ENCODE measurements at places on chromosomes 7 and 10.

DNA sequence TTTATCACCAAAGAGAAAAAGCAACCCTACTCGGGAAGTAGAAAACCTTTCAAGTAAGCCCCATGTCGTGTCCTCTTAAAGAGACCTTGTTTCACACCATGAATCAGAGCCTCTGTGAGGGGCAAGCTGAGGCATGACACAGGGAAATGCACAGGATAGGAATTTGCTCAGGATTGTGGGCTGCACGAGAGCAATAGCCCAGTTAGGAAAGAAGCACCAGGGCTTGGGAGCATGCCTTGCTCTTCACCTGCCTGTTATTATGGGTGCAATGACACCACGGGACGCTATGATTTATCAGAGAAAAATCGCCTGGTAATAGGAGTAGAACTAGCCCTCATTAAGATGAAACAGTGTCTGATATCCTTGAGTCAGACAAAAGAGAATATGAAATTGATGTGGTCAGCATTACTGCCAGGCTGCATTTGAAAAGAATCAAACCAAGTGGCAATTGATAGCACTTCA, 562.9 kb upstream of the NRP1 start:
- DNase-seq = no peak

DNA sequence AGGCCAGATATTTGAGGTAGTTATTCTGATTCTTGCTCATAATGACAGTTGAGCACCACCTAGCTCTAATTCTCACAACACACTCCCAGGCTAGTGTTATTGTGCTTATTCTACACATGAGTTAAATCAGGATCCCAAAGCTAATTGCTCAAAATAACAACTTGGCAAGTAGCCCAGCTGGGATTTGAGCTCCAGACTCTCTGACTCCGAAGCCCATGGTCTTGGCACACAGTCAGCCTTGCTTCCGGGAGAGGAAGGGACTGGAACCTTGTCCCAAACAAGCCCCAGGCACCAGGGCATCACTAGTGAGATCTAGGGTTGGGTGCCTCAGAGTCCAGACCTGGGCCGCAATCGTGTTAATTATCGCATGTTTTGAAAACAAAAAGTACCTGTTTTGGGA, 101.4 kb downstream of the GPAM start:
- DNase-seq = no peak

DNA sequence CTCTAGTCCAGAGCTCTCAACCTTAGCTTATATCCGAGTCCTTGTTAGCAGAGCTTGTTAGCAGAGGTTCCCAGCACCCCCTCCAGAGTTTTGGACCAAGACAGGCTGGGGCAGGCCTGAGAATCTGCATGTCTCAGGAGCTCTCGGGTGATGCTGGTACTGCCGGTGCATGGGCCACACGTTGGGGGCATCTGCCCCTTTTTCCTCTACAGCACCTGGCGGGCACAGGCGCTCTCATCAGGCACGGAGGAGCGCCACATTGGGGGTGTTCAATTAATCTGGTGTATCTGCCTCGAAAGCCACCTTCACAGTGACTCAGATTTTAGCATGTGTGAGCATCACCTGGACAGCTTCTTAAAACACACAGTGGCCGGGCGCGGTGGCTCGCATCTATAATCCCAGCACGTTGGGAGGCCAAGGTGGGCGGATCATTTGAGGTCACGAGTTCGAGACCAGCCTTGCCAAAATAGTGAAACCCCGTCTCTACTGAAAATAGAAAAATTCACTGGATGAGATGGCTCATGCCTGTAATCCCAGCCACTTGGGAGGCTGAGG, 117.7 kb downstream of the ELFN1 start:
- DNase-seq = no peak

- DNase-seq = no peak
Measured at GRCh38 chr7:47350425-47350824, 231.5 kb downstream of the TNS3 start.

DNA sequence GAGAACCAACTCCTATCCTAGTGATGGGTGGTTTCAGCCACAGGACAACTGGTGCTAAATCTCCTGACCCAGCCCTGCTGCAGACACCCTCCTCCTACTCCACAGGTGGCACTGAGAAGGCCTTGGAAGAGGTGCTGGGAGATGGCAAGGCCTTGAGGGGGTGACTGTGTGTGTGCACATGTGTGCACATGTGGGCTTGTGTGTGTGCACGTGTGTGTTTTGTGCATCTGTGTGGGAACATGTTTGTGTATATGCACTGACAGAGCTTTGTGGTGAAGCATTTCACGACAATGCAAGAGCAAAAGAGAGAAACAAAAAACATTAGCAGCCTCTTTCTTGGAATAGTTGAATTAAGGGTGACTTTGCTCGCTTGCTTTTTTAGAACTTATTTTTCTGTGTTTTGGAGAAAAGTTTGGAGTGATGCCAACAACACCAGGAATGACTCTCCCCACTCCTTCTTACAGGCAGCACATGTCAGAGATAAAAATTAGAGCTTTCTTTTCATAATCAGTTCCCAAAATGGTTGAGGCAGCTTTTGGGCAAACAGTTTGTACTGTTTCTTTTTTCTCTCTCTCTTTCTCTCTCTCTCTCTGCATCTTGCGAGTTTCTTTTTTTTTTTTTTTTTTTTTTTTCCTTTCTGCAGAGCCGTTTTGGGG, 69.5 kb downstream of the SEC61G start:
- no peak for DNase-seq

DNA sequence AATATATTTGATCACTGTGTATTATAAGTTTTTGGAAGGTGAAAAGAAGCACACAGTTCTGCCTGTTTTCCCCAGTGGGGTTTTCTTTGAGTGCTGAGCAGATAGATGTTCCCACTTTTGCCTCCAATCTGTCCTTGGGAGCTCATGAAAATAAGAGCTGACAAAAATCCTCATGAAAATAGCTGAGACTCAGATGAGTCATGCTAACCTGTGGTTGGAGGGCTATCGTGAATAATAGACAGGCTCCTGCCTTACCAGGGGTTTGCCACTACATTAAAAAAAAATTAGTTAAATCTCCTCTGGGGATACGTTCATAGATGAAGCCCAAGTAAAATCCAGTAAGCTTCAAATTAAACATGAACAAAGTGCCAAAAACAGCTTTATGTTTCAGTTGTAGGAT, 10.9 kb upstream of the AOAH start:
- DNase-seq = no peak

DNA sequence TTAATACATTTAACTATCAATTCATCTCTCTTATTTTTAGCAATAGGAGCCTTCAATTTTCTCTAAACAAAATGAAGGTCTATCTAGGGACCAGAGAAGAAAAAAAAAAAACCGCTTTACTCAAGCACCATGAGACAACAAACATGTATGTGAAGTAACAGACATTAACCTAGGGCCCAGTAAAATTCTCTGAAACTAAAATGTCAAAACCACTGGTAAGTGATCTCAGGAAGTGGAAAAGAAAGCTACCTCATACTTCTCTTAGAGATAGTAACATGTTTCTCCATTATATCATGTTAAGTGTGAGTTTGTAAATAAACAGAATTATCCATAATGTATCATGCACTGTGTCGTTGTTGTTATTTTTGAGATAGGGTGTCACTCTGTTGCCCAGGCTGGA, 35.4 kb upstream of the PTER start:
- DNase-seq = no peak

- no peak for DNase-seq
Measured at GRCh38 chr7:86955895-86956503, 103.5 kb downstream of the ELAPOR2 start.

GRCh38 chr7:149562602-149563001, 65.0 kb upstream of the ZNF746 start:
- no peak for DNase-seq

- no peak for DNase-seq
Measured at GRCh38 chr7:36227223-36227622, 74.2 kb downstream of the EEPD1 start.

DNA sequence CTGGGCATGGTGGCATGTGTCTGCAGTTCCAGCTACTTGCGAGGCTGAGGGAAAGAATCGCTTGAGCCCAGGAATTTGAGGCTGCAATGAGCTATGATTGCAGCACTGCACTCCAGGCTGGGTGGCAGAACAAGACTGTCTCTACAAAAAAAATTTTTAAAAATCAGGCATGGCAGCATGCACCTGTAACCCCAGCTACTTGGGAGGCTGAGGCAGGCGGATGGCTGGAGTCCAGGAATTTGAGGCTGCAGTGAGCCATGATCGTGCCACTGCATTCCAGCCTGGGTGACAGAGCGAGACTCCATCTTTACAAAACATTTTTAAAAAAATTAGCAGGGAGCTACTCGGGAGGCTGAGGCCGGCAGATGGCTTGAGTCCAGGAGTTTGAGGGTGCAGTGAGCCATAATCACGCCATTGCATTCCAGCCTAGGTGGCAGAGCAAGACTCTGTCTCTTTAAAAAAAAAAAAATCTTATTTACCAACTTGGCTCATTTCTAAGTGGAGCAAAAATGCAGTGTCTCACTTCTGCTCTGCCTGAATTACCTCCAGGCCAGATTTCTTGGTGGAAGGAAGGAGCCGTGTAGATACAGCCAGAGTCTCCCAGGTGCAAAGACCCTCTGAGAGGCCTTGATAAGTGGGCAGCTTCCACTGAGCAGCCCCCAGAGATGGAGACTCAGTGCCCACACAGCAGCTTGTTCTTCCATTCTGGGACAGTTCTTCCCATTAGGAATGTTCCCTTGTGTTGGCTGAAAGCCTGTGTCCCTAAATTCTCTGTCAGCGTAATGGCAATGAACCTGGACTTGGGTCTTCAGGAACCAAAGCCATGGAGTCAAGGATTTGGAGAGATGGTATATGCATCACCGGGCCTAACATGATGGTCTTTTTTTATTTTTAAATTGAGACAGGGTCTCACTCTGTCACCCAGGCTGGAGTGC, 30.0 kb downstream of the GTF2IRD1 start:
- no peak for DNase-seq

GRCh38 chr7:158318511-158318913, 269.1 kb downstream of the PTPRN2 start:
- DNase-seq = no peak

- no peak for DNase-seq
Measured at GRCh38 chr7:1076184-1077072, 11.5 kb upstream of the GPER1 start.

DNA sequence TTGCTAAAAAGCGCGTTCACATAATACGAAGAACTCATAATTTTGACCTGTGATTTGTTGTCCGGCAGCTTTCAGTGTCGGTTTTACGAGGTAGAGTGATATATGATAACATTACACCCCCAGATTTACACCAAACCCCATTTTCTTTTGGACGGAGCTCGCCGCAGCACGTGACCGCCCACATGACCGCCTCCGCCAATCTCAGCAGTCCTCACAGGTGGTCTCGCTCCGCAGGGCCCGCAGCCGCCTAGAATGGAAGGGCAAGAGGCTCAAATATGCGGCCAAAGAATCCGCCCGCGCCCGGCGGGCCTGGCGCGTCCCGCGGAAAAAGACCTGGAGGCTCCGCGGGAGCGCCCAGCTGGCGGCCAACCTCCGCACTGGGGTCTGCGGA, at the start of gene HOXA7:
Gene HOXA7, minus strand, starts transcription at position 168 of the 391 bp plus-strand sequence. Its CDS starts 130 bp downstream, at position 38.
- DNase-seq = no peak

- no peak for DNase-seq
Measured at GRCh38 chr7:138802706-138803105, 4.7 kb upstream of the ATP6V0A4 start.

- no peak for DNase-seq
Measured at GRCh38 chr10:124722798-124723783, 21.1 kb downstream of the FAM53B start.

DNA sequence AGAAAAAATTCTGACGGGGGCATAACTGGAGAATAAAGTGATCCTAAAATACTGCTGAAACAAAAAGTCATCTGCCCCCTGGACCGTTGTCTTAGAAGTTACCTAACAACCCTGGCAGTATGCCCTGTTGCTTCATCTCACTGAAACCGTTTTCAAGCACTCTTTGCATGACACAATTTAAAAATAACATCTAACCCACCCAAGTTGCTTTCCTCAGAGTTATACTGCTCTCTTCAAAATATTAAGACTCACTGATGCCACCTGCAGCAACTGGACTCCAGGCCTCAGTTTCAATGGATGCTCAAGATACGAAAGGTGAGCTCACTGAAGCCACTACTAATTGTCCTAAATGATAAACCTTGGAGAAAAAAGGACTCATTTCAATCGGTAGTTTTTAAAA, 57.4 kb downstream of the CDK6 start:
- no peak for DNase-seq

- DNase-seq = no peak
Measured at GRCh38 chr10:62617652-62618051, 186.9 kb upstream of the ADO start.

DNA sequence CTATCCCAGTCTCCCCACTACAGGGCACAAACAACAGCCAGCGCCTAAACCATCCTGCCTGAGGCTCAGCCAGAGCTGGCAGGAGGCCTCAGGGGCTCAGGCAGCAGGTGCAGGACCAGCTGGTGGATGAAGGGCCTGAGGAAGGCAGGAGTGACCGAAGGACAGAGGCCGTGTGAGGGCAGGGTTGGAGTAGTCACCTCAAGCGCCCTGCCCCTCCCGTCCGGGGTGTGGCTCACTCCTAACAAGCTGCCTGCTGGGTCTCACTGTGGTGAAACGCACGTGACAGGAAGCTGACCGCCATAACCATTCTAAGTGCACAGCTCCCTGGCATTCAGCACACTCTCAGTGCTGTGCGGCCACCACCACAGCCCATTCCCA, 281.1 kb downstream of the ELFN1 start:
- no peak for DNase-seq

GRCh38 chr10:77351386-77351785, 286.2 kb downstream of the KCNMA1 start:
- no peak for DNase-seq
